Karpas-422 (cell line): ENCODE measurements at places on chromosomes 7 and 10.

- DNase-seq, result no peak
These were observed 74.9 kb downstream of the RSU1 start for GRCh38 chr10:16742165-16742960.

DNA sequence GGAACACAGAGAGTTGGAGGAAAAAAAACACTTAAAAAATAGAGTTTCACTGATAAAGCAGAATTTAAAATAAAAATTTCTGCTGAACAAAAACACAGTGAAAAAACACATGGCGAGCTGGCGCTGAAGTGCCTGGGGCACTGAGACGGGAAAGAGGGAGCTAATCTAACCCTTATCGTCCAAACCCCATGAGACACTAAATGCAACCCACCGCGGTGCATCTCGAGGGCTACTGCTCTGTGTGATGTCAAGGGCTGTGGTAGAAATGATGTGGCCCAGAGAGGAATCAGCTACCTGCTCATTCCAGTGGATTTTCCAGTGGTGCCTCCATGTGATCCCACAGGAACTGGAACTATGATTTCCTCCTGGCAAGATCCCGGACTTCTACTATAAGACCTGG is 499.3 kb downstream of the SUGCT start:
- DNase-seq, result no peak

DNA sequence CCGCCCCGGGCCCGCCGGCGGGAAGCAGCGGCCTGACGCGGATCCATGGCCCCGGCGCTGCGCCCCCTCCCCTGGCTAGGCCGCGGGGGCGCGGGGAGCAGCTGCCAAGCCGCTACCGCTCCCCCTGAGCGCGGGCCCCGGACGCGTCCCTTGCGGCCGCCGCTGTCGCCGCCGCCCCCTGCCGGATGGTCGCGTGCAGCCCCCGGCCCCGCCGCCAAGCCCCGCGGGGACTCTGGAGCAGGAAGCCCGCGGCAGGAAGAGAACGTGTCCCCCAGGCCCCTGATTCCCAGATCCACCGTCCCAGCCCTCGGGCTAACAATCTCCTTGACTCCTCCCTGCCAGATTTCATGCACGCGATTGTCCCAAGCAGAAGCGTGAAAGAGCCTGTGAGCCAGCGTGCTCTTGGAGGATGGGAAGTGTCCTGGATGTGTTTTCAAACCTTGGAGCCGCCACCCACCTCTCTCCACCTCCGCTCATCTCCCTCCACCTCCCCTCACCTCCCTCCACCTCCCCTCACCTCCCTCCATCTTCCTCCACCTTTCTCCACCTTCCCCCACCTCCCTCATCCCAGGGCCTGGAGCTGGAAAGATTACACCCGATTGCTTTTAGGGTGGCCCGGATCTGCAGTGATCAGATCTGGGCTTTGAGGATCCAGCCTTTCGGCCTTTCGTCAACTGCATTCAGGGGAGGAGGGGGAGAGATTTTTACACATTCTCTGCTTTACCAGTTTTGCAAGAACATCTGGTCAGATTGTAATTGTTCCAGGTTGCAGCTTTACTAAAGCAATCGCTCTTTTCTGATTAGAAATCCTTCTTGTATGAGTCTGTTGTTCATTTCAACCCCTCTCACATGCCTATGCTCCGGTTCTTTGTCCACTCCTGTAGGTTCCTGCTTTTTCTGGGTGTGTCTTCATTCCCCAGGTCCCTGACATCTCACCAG is 570 bp upstream of the PRTFDC1 start:
- no peak for DNase-seq

GRCh38 chr7:37532636-37533035 is 84.0 kb upstream of the ELMO1 start:
- no peak for DNase-seq

- DNase-seq, result no peak
These were observed 458.1 kb downstream of the GRID1 start for GRCh38 chr10:85908462-85908861.

GRCh38 chr10:131141207-131141606 is 170.3 kb downstream of the TCERG1L start:
- DNase-seq, result no peak

- DNase-seq, result no peak
These were observed 59.9 kb upstream of the HBP1 start for GRCh38 chr7:107108793-107109371.

- no peak for DNase-seq
These were observed 737 bp downstream of the CABCOCO1 start for GRCh38 chr10:61663466-61663865.
